ENCODE measurements at places on chromosomes 11 and 22.

- DNase-seq, result no peak
Observed at GRCh38 chr11:130588471-130588870, 140.0 kb downstream of the ADAMTS15 start.

DNA sequence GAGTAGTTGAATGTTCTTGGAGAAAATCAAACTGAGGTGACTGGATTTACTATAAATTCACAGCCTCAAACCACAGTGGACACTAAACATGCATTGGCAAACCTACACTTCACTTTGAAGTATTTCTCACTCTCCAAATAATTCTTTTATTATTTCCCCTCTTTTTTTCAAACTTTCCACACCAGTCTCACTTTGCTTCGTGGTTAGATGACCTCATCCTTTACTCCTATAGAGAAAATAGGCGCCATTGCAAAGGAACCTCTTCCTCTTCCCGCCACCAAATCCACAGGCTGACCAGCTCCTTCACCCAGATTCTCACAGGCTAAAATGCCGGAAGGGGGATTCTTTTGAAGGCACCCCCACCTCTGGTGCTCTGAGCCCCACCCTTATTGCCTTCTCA is 33.4 kb downstream of the HTR3A start:
- DNase-seq, result no peak

DNA sequence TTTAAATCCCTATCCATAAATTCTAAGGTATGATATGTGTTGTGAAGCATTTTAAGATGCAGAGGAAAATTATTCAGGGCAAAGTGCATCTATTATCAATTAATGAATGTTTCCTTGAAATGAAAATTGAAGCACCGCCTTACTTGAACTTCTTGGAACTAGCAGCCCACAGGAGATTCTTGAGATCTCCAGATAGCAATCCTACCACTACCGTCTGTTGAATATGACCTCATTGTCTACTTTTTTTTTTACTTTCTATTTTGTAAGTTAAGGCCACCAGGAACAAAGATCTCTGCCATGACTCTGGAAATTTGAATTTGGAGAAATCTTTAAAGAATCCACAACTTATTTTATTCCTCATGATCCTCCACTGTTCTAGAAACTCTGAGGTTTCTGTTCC is 808.7 kb downstream of the KCNA4 start:
- no peak for DNase-seq

DNA sequence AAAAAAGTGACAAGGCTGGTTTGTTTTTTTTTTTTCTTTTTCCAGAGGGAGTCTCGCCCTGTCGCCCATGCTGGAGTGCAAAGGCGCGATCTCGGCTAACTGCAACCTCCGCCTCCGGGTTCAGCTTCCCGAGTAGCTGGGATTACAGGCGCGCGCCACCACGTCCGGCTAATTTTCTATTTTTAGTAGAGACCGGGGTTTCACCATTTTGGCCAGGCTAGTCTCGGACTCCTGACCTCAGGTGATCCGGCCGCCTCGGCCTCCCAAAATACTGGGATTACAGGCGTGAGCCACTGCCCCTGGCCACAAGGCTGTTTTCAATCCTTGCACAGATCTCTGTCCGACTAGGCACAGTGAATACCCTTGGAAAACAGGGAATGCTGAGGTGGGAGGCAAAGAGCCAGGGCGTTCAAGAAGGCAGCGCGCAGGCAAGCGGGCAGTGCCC is 566 bp downstream of the ATP6V1E1 start:
- DNase-seq, result no peak
